ENCODE measurements at places on chromosomes 13 and 19. TPM values are rescaled to one million over a fixed set of nuclear protein-coding genes. Genes with fewer than 3 reads are reported as not detected.

DNA sequence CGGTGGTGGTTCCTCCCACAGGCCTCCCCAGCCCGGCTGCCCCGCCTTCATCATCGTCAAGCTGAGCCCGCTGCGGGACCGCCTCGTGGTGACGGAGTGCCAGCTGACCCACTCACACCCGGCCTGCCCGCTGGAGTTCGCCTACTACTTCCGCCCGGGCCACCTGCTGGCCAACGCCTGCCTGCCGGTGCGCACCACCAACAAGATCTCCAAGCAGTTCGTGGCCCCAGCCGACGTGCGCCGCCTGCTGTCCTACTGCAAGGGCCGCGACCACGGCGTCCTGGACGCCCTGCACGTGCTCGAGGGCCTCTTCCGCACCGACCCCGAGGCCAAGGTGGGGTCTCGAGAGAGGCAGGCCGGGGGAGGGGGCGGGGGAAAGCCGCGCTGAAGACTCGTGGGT lies 12.0 kb downstream of the ZSWIM9 start:
- no peak for DNase-seq

DNA sequence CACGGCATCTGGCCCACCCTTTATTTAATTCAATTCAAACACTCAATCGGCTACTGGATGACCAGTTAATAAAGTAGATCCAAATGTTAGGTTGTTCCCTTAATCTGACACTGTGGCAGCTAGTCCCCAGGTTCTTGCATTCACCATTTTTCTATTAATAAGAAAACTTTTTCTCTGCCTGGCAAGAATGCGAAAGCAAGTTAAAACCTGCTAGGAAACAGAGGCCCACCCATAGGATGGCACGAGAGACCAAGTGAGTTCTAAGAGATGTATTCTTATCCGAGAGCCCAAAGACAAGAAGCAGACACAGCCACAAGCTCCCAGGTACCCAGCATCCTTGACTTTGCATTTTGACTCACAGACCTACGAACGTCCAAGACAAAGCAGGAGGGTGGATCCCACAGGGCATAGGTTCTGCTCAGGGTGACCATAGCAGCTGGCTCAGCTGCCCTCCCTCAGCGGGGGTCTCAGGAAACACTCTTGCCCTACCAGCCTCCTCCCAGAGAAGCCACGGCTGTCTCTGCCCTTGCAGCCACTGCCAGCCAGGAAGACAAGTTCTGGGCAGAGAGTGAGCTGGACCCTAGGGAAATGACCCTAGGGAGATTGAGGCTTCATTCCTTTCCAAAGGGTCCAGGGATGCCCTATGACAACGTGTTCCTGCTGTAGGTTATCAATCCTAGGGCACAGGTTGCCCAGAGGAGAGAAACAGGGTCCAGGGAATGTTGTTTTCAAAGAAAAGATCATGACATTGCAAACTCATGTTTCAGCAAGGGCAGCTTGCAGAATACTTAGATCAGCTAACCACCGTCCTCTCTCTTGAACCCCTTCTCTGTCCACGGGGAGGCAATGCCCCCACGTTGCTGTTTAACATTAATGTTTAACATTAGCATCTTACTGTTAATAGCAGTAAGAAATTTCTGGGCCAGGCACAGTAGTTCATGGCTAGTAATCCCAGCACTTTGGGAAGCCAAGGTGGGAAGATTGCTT lies 147.2 kb upstream of the ZNF507 start:
- no peak for DNase-seq

The OR7A5 gene
- total RNA-seq: not detected

GRCh38 chr19:49434907-49435583 lies 6.3 kb downstream of the SLC17A7 start:
- DNase-seq: no peak

DNA sequence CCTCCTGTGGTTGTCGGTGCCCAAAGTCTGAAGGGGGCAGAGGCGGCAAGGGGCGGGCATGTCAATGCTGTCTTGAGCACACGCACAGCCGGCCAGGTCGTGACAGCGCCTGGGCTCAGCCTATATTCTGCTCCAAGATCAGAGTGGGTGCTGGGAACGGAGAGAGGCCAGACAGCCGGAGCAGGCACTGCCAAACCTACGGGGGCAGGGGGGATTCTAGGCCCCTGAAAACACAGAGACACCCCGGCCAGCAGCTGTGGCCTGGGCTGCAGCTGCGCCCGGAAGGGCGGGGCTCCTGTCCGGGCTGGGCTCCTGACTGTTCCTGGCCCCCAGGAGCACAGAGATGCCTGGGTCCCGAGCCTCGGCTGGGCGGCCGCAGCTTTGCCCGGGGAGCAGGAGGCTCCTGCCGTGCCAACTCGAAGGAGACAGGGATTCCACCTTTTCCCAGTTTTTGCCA lies 2662.9 kb upstream of the PCDH20 start:
- DNase-seq: no peak

The MARK4 gene
- 5.0 TPM for total RNA-seq
